Smooth muscle cell of the brain vasculature (primary cell): ENCODE measurements at places on chromosomes 7 and 10.

GRCh38 chr10:103783681-103784080 lies 71.7 kb downstream of the SH3PXD2A start:
- DNase-seq: no peak

DNA sequence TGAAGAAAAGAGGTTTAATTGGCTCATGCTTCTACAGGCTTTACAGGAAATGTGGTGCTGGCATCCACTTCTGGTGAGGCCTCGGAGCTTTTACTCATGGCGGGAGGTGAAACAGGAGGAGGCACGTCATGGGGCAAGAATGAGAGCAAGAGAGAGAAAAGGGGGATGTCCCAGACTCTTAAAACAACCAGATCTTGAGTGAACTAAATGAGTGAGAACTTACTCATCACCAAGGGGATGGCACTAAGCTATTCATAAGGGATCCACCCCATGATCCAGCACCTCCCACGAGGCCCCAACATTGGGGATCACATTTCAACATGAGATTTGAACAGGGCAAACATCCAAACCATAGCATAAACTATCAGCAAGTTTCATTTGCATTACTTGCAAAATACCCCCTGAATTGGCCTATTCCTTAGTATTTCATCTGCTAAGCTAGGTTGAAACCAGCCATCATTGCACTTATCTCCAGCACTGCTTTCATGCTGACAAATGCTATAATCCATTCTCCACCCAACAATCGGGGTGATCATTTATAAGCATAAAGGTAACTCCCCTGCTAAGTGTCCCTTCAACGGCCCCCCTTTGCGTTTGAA lies 179.0 kb downstream of the NOC3L start:
- DNase-seq: peak; percentile 86

DNA sequence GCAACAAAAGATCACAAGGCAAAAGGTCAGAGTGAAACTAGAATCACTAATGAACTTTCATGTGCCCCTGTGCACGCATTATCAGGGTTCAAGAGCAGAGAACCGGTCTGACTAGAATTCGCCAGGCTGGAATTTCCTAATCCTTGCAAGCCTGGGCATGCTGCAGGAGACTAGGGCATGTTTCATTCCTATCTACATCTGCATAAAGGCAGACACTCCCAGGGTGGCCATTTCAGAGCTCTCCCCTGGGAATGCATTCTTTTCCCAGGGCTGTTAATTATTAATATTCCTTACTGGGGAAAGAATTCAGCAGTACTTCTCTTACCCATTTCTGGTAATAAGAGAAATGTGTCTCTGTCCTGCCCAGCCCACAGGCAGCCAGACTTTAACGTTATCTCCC lies 90.5 kb downstream of the CDC14C start:
- no peak for DNase-seq

- DNase-seq: no peak
These were observed 17.6 kb upstream of the C10orf105 start for GRCh38 chr10:71737001-71737833.

DNA sequence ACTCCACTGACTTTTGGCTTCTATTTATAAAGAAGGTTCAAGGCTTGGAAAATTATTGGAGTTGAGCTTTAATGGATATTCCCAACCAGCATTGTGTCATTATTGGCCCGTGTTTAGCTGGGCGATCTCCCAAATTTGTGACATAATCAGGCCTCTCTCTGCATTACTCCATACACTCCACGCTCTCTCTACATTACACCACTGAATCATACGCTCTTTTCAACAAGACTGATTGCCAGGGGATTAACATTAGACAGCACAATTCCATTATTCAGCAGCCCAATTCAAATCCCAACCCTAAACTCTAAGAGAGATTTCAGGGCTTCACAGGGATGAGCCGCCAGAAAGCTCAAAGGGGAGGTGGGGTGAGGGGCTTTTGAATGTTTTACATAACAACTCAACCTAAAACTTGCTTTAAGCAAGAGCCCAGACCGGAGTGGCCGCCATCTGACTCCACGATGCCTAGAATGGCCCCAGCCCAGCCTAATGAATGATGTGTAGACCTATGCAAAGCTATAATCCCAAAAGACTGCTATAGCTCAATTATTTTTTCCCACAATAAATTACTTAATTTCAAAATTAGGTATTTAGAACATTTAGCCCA lies 61.8 kb downstream of the FGFR2 start:
- no peak for DNase-seq

DNA sequence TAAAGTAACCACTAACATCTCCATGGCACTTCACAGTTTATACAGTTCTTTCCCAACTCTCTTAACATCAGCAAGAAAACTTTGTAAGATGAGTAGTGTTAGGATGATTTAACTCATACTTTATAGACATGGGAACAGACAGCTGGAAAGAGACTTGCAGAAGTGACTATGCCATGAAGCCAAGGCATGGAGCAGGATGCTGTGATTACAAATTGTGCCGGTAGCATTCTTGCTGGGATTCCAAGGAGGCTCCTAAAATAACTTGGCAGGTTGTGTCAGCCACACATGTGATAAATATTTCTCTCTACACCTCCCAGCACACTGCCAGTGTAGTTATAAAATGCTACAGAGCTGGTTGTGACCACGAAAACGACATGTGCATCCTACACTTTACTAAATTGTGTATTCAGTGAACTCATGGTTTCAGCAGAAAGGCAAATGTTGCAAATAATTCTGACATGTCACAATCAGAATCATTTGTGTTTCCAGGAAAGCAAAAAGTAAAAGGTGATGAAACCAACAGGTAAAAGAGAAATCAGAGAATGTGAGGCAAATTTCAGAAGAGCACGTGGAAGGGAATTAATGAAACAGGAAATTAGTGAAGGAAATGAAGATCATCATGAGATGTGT lies 5.6 kb upstream of the CYP3A4 start:
- DNase-seq: no peak

- DNase-seq: no peak
These were observed 83.0 kb upstream of the ADRB1 start for GRCh38 chr10:113960617-113961181.

GRCh38 chr10:8338177-8338766 lies 283.8 kb downstream of the GATA3 start:
- no peak for DNase-seq

GRCh38 chr10:2955064-2955463 lies 112.3 kb upstream of the PFKP start:
- DNase-seq: no peak

- DNase-seq: no peak
These were observed 28.2 kb upstream of the C10orf53 start for GRCh38 chr10:49651039-49651835.

DNA sequence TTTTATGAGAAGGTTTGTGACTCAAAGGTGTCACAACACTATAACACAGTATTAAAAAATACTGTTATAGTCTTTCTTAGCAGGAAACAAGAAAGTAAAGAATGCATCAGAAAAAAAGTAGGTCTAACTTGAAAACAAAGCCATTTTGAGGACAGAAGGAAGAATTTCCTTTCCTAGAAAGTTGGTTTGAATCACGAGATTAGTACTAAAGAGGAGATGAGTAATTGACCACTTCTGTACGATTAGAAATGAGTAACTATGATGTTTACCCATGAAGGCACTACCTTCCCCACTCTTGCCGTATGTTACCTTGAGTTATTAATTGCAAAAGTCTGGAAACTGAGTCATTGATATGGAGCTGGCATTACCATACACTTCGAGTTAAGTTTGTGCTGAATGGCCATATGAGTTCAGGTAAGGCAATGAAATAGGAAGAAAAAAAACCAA lies 65.2 kb downstream of the FAM185A start:
- DNase-seq: no peak

DNA sequence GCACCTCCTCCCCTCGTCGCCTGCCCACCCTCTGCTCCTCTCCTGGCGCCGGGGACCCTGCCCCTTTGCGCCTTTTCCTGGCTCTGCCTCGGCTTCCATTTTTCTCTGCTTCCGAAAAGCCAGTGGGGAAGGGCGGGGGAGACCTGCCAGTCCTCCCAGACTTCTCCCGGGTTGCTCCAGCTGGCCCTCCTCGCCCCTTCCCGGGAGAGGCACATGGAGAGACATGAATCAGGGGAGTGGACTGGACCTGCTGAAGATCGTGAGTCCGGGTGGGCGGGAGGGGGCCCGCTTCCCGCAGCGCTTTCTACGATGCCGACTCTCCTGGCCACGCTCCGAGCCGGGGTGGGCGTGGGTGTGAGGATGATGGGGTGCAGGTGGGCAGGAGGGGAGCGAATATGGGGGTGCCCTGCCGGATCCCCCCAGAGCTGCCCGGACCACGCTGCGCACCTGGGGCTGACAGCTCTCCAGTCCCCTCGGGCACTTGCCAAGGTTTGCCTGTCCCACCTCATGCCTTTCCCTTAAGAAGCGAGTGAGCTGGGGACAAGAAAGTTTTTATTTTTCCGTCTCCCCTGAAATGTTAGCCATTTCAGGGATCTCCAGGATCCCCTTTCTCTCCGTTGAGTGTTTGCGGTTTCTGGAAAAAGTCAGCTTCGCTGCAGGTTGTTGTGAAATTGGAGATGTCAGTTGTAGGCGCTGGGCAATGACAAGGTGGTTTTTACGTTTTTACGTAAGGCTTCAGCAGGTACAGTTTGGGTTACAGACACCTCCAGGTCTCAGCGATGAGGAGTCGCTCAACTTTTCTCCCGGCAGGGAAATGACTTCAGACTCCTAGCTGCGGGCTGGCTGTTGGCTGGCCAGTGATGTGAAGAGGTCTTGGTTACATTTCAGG lies 977 bp downstream of the CACNB2 start:
- no peak for DNase-seq

DNA sequence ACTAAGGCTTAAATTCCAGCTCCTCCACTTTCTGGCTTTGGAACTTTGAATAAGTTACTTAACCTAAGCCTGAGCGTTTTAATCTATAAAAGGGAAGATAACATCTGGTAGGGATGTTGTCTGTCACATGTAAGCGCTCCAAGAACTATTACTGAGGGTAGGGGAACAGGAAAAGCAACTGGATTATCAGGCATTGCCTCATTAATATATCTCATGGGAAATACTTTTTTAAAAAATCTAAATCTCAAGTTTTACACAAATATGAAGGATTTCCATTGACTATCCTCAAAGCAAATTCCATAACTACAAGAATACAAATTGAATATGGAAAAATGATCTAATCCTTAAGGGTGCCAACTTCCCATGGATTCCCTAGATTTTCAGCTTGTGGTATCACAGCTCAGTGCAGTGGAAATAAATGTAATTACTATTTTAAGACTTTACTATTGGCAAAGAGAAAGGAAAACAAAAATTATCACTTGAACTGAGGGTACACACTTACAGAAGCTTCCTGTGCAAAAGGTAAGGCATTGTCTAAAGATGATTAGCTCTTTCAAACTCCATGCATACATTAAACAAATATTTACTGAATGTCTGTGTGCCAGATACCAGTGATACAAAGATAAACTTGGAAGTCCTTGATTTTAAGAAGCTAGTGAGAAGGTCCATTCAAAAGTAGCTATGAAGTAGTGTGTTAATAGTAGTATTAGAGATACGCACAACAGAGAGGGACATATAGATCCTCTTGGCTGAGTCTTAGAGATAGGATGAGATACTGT lies 38.4 kb downstream of the NT5C2 start:
- DNase-seq: no peak

- DNase-seq: no peak
These were observed 407.6 kb upstream of the PFKP start for GRCh38 chr10:2659660-2660209.

- peak; percentile 63 for DNase-seq
These were observed 9.4 kb upstream of the ANKRD1 start for GRCh38 chr10:90930070-90930837.

GRCh38 chr7:22182149-22182548 lies 174.8 kb downstream of the RAPGEF5 start:
- no peak for DNase-seq

DNA sequence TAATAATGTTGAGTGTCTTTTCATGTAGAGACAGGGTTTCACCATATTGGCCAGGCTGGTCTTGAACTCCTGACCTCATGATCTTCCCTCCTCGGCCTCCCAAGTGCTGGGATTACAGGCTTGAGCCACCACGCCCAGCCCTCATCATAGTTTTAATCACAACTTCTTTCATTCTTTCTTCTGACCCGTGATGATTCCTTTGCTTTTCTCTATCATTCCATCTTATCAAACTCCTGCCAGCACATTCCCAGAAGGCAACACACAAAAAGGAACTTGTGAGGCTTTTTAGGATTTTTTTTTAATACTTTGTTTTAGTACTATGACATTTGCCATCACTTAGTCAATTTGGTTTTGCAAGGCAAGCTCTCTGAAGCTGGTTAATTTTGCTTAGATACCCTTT lies 77.5 kb upstream of the MEOX2 start:
- DNase-seq: no peak

- no peak for DNase-seq
These were observed 55.9 kb downstream of the DLD start for GRCh38 chr7:107946881-107947280.

GRCh38 chr7:42128703-42129102 lies 108.3 kb downstream of the GLI3 start:
- no peak for DNase-seq

DNA sequence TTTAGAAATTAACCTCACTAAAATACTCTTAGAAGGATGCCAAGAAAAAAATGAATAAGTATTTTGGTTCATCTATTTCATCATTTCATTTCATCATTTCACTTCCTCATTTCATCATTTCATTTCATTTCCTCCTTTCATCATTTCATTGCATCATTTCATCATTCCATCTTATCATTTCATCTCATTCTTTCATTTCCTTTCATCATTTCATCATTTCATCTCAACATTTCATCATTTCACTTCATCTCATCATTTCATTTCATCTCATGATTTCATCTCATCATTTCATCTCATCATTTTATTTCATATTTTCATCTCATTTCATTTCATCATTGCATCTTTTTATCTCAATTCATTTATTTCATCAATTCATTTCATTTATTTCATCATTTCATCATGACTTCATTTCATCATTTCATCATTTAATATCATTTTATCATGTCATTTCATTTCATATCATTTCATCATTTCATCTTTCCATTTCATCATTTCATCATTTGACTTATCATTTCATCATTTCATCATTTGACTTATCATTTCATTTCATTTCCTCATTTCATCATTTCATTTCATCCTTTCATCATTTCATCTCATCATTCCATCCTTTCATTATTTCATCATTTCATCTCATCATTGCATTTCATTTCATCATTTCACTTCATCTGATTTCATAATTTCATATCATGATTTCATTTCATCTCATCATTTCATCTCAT lies 129.9 kb downstream of the ZNF92 start:
- DNase-seq: no peak

DNA sequence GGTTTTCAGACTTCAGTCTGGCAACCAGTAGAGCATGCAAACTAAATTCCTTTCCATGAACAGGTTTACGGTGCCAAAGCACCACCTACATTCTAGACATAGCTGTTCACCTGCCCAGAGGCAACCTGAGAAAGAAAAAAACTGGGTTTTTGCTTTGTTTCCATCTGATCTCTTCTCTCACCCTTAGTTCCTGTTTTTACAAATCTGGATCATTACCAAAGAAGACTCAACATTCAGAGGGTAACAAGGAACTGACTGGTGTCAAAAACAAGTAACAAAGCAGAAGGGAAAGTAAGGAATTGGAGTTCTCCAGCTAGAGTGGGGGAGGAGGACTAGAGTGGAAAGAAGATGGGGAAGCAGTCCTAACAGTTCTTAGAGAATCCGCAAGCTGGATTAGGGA lies 36.4 kb downstream of the CPVL start:
- no peak for DNase-seq
